GM03348 (cell line): ENCODE measurements at places on chromosomes 6 and 20.

- DNase-seq, result no peak
Measured at GRCh38 chr6:168990019-168990751, 263.5 kb downstream of the THBS2 start.

GRCh38 chr6:142784344-142784743 is 160.6 kb downstream of the HIVEP2 start:
- no peak for DNase-seq

DNA sequence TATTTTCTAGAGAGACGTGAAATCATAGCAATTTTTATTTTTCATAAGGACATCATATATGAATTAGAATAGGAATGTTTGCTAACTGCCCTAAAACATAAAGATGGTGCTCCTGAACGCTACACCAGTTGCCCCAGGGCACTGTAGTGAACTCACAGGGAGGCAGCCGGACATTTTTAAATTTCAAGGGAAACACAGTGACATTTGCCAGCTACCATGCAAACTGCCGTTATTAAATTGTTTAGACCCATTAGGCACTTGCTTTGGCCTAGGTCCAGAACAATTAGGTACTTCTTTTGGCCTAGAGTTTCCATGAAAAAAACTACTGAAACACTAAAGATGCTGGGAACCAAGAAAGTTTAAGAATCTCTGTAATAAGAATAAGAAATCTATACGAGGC is 24.9 kb upstream of the CFAP206 start:
- DNase-seq, result no peak

DNA sequence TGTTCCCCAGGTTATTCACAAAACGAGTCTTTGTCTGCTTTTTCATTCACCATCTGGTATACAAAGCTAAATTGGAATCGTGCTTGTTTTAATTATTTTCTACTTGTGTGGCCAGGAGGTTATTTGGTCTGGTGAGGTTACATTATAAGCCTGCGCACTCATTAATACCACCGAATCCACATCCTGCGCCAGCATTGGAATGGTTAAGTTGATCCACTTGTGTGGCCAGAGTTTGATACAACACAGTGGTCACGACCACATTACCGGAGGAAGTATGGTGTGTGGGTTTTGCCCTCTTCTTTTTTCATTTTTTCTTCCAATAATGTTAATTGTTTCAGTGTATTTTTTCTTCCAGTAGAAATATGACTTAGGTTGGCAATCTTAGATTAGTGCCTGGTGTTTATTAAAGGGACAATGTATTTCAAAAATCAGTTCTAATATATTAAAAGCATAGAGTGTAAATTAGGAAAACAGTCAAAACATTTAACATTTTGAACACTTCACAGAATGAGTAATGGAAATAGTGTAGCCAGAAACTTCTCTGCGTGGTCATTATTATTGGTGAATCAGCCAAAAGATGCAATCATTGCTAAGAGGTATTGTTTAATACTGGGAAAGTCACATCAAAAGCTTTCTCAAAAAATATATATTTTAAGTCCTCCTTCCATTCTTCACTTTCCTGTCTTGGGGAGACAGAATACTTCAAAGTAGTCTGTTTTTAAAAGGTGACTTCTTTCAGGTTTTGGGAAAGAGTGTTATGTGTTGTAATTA is 84.5 kb downstream of the JARID2 start:
- DNase-seq, result peak; percentile 39

GRCh38 chr20:14410869-14411555 is 73.6 kb upstream of the FLRT3 start:
- no peak for DNase-seq

DNA sequence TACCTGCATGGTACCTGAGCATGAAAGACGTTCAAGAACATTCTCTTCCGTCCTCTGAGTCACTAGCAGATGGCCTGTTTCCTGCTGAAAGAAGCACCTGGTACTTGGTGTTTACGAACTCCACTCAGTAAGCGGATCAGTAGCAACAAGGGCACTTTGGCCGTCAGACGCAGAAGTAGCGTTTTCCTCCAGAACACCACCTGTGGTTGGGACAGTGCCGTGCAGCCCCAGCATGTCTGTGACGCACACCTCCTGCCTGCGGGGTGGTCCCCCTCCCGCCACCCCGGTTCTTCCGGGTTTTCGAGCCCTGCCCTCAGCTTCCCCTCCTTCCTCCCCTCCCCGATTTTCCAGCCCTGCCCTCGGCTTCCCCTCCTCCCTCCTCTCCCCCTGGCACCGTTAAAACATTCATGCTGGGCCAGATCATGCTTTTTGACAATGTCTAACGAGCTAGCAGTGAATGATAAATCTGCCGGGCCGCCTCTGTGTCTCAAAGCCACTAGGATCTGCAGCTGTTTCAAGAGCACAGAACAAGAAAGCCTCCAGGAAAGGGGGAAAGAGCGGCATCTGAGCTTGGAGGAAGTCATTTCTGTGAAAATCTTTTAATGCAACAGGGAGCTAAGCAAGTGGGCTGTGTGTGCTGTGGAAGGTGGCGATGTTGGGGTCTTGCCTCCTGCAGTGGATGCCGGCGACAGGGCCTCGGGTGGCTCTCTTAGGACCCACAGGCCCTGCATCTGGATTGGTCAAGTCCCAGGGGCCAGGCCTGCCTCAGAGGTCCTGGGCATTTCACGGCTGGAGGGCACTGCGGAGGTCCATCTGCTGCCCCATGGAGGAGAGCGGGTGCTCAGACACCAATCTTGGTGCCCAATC is 207.9 kb downstream of the ERMARD start:
- no peak for DNase-seq

GRCh38 chr6:3075772-3076113 is 7.4 kb downstream of the RIPK1 start:
- DNase-seq, result no peak

- DNase-seq, result no peak
Measured at GRCh38 chr20:59673998-59674445, 69.7 kb downstream of the PHACTR3 start.

DNA sequence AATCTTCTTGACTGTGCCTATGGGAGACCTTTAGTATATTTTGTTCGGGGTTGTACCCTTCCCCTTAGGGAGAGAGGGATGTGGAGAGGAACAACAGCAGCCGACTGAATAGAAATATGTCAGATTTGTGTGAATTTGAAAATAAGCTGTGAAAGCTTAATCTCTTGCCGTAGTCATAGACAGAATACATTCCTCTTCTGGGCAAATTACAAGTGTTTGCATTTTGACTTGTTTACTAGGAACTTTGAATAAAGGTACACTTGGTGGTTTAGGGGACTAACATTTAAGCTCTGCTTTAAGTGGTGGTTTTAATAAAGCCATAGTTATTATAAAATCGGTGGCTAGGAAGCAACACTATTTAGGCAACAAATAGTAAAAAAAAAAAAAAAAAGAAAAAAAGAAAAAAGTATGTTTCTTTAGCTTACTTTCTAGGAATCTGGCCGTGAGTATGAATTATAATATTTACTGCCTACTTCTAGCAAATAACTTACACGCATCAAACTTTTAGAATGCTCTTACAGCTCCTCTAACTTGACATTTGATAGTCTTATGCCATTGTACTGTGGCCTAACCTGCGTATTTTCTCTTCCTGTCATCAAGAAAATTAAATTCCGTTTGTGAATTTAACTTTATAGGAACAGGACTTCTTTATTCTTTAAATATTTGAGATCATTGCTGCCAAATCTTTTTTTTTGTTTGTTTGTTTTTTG is 65.1 kb downstream of the ZBTB2 start:
- no peak for DNase-seq

GRCh38 chr20:34155836-34156235 is 43.8 kb upstream of the EIF2S2 start:
- no peak for DNase-seq

DNA sequence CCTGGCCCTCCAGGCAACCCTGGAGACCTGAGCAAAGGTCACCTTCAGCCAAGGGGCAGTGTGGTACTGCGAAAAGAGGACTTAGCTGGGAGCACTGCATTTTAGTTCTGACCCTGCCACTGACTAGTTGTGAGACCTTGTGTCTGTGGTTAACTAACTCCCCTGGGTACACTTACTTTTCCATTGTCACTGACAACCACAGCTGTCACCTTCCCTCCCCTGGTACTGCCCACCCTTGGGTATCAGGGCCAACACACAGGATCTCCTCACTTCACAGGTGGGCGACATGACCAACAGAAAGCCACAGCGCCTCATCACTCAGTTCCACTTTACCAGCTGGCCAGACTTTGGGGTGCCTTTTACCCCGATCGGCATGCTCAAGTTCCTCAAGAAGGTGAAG is 21.6 kb upstream of the GNRH2 start:
- no peak for DNase-seq

GRCh38 chr6:127279815-127280214 is 13.2 kb downstream of the RNF146 start:
- no peak for DNase-seq

- DNase-seq, result no peak
Measured at GRCh38 chr6:88074791-88075190, 27.1 kb downstream of the SPACA1 start.

- no peak for DNase-seq
Measured at GRCh38 chr20:39661833-39662232, 699.7 kb downstream of the DHX35 start.

GRCh38 chr20:52410731-52411234 is 219.2 kb upstream of the ZFP64 start:
- no peak for DNase-seq

DNA sequence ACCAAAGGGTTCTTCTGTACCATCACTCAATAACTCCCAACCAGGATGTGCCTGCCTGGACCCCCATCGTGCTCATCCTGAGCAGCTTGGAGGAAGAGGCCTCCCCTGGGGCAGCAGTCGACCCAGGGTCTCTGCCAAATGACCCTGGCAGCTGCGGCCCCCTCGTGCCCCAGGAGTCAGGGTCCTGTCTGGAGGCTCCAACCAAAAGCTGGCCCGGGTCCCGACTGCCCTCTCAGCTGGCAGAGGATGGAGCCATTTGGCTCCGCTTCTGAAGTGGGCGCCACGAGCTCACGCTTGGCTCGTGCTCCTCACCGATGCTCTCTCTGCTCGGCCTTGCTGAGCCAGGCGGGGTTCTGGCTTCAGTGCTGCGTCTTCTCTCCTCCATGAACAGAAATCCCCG is 56.8 kb downstream of the TFAP2C start:
- no peak for DNase-seq

DNA sequence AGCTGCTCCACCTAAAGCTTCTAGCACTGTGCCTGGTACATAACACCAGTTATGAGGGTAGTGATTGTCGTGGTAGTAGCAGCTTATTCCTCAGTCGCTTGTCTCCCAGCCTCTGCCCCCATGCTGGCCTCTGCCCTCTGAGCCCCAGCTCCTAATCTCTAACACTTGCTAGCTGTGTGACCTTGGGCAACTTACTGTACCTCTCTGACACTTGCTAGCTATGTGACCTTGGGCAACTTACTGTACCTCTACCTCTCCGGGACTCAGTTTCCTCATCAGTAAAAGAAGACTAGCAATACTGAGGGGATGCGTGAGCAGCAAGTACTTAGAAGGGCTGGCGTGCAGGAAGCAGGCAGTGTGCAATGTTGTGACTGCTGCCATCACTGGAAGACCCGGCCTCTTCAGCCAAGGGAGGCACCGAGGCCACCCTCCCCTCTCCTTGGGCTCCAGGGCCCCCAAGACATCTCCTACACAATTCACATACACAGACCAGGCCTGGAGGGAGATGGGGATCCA is 9.9 kb downstream of the MDFI start:
- no peak for DNase-seq

- DNase-seq, result no peak
Measured at GRCh38 chr6:142700032-142700431, 244.9 kb downstream of the HIVEP2 start.

GRCh38 chr6:159817951-159818739 is 18.1 kb downstream of the PNLDC1 start:
- no peak for DNase-seq

DNA sequence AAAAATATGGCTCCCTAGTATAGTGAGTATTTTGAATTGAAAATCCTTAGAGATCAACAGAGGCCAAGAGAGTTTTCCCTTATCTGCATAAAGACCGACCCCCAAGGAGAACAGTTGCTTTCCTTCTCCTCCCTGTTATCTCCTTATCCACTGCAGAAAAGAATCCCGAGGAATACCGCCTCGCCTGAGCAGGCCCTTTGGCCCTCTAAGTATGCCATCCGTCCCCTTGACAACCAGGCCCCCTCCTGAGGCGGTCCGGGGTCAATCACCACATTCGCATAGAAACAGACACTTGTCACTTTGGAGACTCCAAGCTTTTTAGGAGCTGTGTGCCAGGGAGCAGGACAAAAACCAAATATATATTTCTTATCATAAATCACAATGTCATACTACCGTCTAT is 15.9 kb upstream of the GGTLC1 start:
- DNase-seq, result no peak

DNA sequence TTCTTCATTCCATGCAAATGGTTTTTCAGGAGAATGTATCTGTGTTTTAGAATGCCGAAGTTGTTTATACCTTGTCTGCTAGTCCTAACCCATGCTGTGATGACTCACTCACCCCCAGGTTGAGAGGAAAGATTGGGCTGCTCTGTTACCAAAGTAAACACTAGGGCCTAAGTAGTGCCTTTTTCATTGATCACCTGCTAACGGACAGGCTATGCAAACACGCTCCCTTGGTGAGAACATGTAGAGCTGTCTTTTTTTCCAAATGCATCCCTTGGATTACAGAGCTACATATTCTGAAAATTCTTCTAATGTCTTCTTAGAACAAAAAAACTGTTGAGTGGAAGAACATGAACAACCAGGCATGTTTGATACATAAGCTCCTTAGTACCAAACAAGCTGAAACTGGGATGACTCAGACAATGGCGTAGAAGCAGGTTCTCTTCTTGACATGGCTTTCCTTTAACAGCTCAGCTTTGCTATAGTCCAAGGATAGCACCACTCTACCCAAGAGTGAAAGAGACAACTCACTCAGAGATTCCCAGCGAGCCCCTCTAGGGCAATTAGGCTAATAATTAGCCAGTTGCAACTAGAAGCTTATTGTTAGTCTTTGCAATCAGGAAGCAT is 20.5 kb downstream of the PERP start:
- DNase-seq, result no peak

GRCh38 chr6:100126790-100127484 is 132.9 kb upstream of the MCHR2 start:
- no peak for DNase-seq

- no peak for DNase-seq
Measured at GRCh38 chr20:62723768-62724450, 15.3 kb downstream of the NTSR1 start.

- no peak for DNase-seq
Measured at GRCh38 chr20:62061851-62062423, 3.7 kb downstream of the TAF4 start.

GRCh38 chr6:12593771-12594529 is 122.6 kb upstream of the PHACTR1 start:
- DNase-seq, result no peak
